Natural killer cell treated with Interleukin-12 subunit alpha and Interleukin-12 subunit beta and Interleukin-15 and Interleukin-18, amount 100 ng/mL, for 72 hours (primary cell): ENCODE measurements at places on chromosomes 1 and 21. TPM values are rescaled to one million over a fixed set of nuclear protein-coding genes. Genes with fewer than 3 reads are reported as not detected.
A peak's percentile ranks its signal among the peaks of the same experiment; 100 is the strongest.

Gene LAPTM5
- total RNA-seq = 150 TPM

Gene SPATA21
- total RNA-seq = not detected

Gene KRTAP10-7
- not detected for total RNA-seq

Gene YY1AP1
- total RNA-seq = 88.9 TPM

Gene UMODL1
- total RNA-seq = not detected

Gene ZMYND12
- total RNA-seq = not detected

Gene CCDC24
- 1.8 TPM for total RNA-seq

Gene COL6A1
- not detected for total RNA-seq

Gene RGS13
- total RNA-seq = 0.64 TPM

DNA sequence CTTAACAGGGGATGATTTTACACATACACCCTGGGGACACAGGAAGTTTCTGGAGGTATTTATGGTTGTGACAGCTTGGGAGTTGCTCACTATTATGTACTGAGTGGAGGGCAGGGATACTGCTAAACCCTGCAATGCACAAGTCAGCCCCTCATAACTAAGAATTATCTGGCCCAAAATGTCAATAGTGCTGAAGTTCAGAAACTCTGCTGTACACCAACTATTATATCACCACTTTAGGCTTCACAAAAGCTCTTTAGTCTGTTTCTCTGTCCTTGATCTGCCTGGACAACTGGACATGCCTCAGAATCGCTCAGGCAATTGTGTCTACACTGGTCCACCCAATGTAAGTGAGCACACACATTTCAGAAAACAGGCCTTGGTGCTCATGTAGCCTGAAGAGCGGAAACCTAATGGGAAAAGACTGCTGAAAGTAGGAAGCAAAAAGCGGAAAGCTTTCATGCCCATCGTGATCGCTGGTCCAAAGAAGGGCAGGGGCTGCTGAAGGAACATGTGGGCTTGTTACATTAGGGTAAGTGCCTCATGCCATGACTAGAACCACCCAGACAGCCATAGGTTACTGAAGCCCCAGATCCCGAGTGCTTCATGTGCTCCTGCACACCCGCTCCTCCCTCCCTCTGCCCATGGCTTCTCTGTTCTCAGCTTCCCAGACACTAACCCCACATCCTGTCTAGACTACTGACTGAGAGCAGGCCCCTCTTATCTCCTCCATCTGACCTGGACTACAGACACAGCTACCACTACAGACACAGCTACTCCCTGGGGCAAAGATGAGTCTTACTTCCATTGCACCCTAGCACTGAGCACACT, 73.5 kb downstream of the LRIG2 start:
- DNase-seq = no peak

DNA sequence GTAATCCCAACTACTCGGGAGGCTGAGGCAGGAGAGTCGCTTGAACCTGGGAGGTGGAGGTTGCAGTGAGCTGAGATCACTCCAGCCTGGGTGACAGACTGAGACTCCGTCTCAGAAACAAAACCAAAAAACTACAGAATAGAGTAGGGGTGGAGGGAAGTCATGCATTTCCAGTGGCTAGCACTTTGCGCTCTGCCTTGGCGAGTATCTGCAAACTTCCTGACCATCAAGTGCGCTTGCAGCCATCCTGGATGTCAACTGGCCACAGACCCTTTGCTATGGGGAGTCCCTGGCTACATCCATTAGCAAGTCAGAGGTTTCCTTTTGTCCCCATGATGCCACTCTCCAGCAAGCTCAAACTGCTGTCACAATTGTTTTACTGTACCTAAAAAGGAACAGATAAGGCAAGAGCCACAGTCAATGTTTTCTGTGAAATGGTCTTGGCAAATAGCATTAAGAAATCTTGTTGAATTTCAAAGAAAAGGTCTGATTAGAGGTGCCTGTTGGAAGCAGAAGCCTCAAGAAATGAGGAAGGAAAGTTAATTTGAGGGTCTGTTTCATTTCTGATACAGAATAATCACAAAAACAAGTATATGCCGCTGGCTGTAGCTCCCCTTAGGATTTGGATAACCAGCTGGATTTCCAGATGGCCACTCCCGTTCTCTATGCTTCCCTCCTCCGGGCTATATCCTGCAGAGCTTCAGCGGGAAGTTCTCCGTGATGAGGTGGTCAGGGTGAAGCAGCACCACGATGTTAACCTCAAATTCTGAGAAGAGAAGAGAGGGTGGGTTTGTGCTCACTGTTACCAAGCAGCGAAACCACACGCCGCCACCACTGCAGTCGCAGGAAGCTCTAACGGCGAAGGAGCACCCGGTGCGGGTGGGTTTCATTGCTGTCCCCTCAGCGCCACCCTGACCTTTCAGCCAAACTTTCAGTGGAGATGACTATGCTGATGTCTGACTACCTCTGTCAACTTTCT, 42.0 kb downstream of the VPS26C start:
- DNase-seq = peak; percentile 88

DNA sequence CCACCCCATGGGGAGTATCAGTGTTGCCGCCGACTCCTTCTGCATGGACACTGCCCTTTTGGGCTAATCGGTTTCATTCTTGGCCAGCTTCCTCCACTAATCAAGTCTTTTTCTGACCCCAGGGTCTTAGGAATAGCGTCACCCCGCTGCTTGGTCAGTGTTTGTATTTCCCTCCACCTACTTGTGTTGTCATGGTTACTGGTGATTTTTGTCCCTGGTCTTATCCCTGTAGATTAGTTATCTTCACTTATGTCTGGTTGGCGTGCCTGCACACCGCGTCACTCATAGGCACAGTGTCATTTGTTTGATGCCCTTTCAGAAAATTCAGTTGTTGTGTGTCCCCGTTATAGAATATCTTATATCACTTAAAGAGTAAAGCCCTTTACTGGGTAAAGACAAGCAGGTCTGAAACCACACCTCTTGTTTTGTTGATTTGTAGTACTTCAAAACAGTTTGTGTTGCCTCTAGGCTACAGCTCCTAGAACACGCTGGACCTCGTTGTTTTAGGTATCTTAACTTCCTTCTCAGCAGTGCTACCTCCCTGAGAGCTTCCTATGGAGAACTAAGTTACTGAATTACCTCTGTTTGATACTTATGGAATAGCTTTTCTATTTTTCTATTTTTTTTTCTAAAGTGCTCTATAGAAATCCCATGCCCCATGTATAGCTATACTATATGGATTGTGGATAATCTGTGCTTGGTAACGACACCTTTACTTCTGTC, 868 bp downstream of the PPP1R12B start:
- no peak for DNase-seq

DNA sequence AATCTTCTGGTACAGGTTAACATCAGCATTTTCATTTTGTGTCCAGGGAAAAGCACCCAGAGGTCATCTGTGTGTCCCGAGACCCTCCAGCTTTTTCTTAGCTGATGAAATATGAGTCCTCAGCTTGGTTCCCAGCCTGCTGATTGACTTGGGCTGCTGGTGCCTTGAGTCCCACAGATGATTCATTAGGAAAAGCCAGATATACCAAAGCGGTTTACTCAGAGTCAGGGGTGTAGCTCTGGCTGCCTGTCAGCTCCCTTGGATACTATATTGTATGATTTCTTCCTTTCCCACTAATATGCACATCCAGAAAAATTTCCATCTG, 43.7 kb upstream of the MAB21L3 start:
- DNase-seq = no peak

- no peak for DNase-seq
These were observed 81.8 kb downstream of the PBX1 start for GRCh38 chr1:164640686-164641352.

DNA sequence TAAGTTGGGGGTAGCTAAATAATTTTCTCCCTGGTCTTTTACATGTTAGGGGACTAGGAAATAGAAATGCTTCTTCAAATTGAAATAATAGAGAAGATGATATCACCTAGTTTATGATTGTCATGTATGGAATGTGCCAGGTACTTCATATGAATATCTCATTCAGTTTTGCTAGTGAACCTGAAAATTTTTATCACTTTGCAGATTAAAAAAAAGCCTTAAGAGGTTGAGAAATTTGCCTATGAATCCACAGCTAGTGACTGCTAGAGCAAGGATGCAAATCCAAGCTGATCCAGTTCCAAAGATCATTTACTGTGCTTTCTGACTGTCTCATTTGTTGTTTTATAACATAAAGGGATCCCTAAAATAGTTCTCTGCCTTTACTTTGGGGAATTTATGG, 24.7 kb downstream of the RNF2 start:
- no peak for DNase-seq

GRCh38 chr1:75672528-75673393, 51.7 kb upstream of the ACADM start:
- DNase-seq = no peak

- no peak for DNase-seq
These were observed 27.8 kb downstream of the SELL start for GRCh38 chr1:169683661-169684060.

DNA sequence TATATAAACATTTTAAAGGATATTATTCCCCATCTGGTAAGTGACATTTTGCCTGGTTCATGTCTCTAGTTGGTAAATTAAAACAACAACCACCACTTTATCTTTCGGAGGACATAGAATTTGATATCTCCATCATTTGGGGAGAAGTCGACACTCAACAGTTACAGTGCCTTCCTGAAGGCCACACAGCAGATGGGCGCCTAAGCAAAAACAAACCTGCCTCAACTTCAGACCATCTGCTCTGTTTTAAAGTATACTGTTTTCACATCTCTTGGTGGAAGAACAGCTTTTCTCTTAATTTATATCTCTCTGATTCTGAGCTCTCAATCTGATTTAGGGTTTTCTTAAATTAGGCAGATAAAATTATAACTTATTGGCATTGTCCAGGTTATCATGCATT, 282.2 kb downstream of the RYR2 start:
- no peak for DNase-seq

DNA sequence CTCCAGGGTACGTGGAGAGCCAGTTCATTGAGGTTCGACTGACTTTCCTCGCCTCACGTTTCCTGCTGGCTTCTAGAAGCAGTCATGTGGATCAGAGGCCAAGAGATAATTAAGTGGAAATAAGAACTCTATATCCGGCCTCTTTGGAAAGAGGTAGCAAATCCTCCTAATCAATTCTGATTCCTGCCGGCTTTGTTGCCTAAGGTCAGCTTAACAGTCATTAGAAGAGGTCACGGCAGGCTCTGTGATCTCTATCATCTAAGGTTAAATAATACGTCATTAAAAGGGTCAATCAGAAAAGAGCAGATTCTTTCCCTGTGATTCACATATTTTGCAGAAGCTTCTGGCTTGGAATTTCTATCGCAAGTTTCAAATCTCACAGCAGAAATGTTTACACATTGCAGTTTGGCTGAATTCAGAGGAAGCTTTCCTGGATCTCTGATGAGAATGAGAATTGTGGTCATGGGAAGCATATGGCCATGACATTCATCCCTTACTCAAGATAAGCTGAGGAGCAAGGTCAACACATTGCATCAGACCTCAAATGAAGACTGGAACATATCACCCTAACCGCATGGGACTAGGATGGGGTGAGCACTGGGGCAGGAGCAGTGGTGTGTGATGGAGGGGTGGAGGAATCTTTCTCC, 189.4 kb downstream of the PBX1 start:
- no peak for DNase-seq

GRCh38 chr1:162488219-162488618, 9.4 kb upstream of the UHMK1 start:
- DNase-seq = no peak

DNA sequence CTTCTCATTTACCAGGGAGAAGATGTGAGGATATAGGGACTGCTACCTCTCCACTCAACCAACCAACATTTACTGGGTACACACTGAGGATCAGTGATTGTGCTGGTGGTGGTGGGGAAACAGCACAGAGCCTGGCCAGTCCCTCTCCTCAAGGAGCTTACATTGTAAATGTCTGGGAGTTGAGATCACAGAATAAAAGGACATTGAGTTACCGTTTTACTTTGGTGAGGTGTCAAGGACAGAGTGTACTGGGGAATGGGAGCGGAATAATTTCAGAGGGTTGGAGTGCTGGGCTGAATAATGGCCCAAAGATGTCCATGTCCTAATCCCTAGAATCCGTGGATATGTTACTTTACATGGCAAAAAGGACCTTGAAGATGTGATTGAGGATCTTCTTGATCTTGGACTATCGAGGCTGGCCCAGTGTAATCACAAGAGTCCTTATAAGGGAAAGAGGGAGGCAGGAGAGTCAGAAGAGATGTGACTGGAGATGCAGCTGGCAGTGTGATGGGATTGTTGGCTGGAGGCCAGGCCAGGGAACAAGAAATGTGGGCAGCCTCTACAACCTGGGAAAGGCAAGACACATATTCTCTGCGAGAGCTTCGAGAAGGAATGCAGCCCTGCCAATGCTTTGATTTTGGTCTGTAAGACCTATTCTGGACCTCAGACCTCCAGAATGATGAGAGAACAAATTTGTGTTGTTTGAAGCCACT, 26.6 kb upstream of the RWDD3 start:
- no peak for DNase-seq

GRCh38 chr1:171103862-171104261, 13.2 kb downstream of the FMO3 start:
- DNase-seq = no peak

DNA sequence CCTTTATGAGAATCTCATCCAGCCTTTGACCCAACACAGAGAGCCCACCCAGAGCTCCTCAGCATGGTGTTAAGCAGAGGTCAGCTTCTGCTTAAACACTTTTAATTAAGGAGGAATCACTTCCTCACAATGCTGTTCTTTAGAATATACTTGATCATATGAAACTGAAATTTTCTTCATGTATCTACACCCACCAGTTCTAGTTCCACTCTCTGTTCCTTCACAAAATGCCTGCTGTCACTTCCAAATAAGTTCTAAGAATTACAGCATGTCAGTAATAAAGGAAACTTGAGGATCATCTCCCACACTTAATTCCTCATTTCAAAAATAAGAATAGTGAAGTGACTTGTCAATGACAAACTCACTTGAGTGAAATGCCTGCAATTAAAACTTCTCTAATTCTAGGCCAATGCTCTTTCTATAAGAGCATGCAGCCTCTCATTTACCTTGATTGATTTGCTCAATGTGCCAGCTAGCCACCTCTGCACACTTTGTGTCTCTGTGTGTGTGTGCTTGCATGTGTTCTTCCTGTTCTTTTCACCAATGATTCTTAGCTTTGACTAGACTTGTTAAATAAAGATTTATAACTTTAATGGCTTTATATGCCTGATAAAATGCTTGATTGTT, 356.3 kb downstream of the PLPP3 start:
- no peak for DNase-seq

- DNase-seq = peak; percentile 3
These were observed 12.0 kb downstream of the NCMAP start for GRCh38 chr1:24567792-24568388.

- DNase-seq = no peak
These were observed 60.1 kb downstream of the LRRC71 start for GRCh38 chr1:156980551-156980950.

- no peak for DNase-seq
These were observed 70.3 kb downstream of the TNFSF18 start for GRCh38 chr1:172980456-172980855.
